CD4-positive, alpha-beta T cell treated with Interleukin-4 for 1 hour (primary cell): ENCODE measurements at places on chromosomes 11 and 22.
A peak's percentile ranks its signal among the peaks of the same experiment; 100 is the strongest.

- no peak for DNase-seq
Observed at GRCh38 chr11:58744988-58745704, 13.4 kb upstream of the GLYAT start.

DNA sequence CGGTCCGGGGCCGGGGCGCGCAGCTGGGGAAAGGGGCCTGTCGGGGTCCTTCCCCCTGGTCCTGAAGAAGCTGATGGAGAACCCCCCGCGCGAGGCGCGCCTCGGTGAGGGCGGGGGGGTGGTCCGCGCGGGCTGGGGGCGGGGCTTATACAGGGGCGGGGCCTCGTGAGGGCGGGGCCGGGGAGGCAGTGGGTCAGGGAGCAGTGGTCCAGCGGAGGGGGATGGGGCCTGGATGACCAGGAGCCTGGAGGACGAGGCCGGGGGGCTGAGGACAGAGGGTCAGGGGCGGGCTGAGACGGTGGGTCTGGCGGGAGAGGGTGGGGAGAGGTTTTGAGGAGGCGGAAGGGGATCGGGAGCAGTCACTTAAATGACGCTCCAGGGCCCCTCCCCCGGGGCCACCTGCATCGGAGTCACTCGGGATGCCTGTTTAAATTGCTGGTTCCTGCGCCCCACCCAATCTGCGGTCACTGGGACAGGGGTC is 396 bp downstream of the TEF start:
- DNase-seq, result peak; percentile 75

- DNase-seq, result no peak
Observed at GRCh38 chr11:119218141-119218878, 12.2 kb downstream of the CBL start.

DNA sequence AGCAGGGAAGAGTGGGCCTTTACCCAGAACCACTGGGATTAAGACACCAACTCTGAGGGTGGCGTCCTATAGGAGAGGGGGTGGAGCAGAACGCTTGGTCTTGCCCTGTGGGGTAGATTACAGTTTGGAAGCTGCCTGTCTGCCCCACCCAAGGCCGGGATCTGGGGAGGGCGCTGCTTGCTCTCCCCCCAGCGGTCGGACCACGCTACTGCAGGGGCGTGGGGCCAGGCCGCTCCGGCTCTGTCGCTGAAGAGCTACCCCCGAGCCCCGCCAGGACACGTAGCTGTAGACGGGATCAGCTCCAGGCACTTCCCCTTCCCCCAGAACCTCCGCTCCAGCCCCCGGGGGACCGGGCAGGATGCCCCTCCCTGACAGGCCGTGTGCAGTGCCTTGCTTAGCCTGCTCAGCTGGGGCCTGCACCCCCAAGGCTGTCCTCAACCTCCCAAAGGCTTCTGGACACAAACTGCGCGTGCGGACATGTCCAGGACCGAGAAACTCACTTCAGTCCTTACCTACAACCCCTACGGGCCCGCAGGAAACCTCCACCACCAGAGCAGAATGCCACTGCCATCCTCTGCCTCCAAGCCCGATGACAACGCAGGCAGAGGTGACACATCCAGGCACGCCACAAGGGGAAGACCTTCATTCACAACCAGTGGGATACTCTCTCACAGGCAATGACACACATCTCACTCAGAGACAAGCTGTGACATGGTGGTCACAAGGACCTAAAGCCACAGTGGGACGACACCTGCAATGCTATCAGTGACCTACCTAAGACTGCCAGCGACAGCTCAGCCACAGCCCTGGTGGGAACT is 3.6 kb downstream of the AHNAK start:
- peak; percentile 78 for DNase-seq

- no peak for DNase-seq
Observed at GRCh38 chr22:37423283-37423682, 4.0 kb downstream of the ELFN2 start.

DNA sequence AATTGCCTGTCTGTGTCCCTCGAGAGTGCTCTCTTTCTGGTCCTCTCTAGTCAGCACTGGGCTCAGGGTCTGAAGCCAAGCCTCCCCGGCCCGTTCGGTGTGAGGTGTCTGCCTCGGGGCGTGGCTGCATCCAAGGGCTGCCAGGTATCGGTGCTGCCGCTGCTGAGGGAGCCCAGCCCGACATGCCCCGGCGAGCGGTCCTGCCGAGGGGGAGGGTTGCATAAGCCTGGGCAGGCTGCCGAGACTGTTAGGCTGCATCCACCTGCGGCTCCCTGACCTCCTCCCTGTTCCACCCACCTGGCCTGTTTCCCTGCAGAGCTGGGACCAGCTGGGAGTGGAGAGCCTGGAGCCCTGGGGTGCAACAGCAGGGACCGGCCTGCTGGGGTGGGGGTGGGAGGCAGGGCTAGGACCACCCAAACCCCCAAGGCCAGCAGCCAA is 6.3 kb downstream of the OVOL1 start:
- DNase-seq, result no peak

GRCh38 chr11:126751242-126751641 is 249.3 kb downstream of the KIRREL3 start:
- no peak for DNase-seq

GRCh38 chr11:61507962-61508861 is at the start of gene LRRC10B:
Gene LRRC10B, plus strand, starts transcription at chr11:61508749. Its CDS starts 250 bp downstream, at chr11:61508999.
- no peak for DNase-seq

- no peak for DNase-seq
Observed at GRCh38 chr11:36803084-36803483, 205.0 kb upstream of the RAG2 start.

GRCh38 chr22:37148031-37148651 is 1.6 kb downstream of the IL2RB start:
- no peak for DNase-seq

GRCh38 chr11:45383224-45383623 is 97.1 kb upstream of the SYT13 start:
- DNase-seq, result peak; percentile 10

- DNase-seq, result no peak
Observed at GRCh38 chr11:44338026-44338425, 28.1 kb upstream of the ALX4 start.

DNA sequence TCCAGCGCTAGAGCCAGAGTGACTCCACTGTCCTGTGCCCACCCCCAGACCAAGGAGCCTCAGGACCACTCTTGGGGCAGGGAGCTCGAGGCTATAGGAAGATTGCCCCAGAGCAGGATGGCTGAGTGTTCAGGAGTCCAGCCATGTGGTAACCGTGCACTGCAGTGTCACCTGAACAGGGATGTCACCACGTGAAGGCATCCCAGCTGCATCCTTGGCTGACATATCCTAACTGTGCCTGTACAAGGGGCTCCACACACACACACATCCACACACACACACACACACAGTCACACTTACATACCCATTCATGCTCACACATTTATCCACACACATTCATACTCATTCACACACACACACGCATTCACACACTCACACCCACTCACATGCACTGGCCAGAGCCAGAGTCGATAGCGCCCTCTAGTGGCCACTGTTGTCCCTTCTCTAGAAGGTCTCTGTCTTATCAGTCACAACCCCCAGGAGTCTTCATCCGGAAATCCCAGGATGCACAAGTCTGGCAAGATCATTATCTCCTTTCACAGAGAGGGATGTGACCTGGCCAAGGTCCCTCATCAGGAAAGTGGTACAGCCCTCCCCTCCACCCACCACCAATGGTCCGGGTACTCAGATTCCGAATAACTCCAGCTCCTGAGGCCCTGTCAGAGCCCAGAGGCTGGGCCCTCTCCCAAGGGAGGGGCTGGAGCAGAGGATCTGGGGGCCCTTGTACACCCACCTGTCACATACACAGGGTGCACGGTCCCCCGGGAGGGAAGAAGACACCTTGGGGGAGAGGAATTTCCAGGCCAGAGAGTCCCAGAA is 55.1 kb downstream of the IGLL5 start:
- peak; percentile 84 for DNase-seq

GRCh38 chr11:130499828-130500227 is 51.4 kb downstream of the ADAMTS15 start:
- no peak for DNase-seq

- no peak for DNase-seq
Observed at GRCh38 chr11:117859488-117860112, 16.9 kb downstream of the FXYD6 start.

GRCh38 chr22:34015642-34016041 is 95.4 kb upstream of the LARGE1 start:
- no peak for DNase-seq

DNA sequence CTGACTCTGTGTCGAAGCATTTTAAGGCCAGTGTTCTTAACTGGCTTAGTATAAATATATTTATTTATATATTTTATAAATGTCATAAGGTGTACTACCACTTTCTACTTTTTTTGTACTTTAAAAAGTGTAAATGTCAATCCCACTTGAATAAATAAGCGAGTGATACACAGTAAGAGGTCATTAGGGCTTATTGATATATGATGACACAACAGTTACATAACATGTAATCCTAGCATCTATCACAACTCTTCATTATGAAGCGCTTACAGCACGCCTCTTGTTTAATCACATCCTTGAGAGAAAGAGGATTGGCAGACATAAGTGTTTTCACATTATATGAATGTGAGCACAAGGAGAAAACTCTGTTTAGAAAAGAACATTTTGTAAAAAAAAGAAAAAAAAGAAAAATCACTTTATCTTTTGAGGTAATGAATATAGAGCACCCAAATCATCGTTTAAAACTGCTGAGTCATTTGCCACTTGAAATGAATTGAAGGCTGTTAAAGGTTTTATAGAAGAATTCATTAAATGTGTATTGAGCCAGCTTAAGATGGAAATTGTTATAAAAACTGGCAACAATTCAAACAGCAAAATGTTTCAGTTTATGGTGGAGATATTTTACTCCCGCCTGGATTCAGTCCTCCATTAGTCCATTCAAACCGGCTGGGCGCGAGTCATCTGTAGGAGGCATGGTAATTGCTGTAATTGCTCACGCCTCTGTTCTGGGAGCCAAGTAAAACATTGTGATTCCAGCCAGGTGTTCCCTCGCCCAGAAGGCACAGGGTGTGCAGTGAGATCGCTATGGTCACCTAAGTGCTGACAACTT is 627.3 kb upstream of the KIRREL3 start:
- DNase-seq, result no peak

- DNase-seq, result no peak
Observed at GRCh38 chr11:121198491-121198890, 94.1 kb upstream of the SC5D start.

DNA sequence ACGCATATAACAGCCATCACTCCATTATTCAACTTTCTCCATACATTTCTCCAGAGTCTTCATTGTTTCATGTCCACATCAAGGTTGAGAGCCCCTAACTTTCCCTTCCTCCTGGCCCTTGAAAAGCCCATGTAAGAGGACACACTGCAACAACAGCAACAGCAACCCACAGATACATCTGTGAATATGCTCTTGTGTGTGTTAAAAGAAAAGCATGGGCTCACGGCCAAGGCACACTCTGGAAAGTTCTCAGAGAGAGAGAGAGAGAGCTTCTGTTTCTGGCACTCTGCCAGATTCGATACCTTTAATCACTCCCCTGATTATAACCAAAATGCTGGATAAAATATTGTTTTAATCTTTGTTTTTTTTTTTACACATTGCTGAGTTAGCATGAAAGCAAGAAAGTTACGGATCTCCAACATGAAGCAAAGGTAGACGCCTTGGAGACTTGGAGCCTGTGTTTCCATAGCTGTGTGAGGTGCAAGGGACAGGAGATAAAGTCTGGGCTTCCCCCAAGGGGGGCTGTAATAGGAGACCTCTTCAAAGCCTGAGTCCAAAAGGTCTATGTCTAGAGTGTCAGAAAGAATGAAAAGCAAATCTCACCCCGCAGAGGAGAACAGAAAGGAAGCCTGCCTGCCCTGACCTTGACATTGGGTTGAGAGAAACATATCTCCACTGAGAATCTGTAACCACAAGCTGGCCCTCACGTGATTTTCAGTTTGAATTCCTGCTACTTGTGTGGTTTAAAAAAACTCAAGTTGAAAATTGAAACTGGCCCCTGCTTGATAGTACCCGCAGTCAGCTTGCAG is 33.7 kb upstream of the MPPED1 start:
- DNase-seq, result no peak

DNA sequence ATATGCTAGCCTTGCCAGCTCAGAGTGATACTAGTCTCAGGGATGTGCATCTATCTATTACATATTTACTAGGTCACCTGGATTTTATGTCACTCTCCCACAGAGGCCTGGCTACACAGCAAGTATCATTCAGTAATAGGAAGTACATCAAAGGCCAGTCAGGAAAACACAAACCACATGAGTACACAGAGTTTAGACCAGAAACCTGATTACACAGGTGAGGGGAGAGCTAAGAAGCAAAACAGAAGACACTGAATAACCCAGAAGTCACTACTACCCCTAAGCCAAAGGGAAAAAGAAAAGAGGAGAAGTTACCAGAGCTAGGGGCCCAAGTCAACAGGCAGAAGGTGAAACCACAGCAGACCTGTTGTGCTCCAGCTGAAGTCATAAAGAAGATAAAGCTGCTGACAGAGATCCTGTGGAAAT is 13.3 kb downstream of the LPXN start:
- no peak for DNase-seq

- no peak for DNase-seq
Observed at GRCh38 chr11:69644071-69644961, 3.4 kb downstream of the CCND1 start.

DNA sequence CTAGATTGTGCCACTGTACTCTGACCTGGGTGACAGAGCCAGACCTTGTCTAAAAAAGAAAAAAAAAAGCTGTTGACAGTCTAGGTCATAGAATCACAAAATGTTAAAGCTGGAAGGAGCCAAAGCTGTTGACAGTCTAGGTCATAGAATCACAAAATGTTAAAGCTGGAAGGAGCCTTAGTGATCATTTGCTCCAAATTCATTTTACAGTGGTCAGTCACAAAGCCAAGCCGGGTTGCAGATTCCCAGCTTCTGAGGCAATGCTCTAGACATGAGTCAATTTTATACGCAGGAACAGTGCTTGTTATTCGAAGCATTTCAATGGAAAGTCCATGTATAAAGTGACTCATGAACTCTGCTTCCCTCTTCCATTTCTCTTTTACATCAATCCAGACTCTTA is 47.4 kb downstream of the SYT13 start:
- DNase-seq, result no peak

DNA sequence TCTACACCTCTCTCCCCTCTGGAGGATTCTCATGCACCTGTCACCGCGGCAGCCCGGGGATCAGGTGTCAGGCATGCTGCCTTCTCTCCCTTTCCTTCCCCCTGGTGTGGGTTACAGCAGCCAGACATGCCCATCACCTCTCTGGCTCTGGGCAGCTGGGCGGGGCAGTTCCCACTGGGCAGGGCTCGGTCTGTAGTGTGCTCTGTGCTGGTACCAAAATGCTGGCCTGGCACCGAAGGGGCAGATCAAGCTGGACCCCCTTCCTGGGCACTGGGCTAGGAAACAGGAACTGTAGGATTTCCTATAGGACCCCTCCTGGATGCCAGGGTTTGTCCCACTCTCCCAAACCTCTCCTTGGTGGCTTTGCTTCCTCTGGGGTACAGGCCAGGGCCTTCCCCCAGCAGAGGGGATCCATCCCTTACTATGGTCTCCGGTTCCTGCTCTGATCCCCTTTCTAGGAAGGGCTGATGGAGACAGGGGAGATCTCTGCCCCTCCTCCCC is 821 bp downstream of the GAL3ST1 start:
- no peak for DNase-seq

DNA sequence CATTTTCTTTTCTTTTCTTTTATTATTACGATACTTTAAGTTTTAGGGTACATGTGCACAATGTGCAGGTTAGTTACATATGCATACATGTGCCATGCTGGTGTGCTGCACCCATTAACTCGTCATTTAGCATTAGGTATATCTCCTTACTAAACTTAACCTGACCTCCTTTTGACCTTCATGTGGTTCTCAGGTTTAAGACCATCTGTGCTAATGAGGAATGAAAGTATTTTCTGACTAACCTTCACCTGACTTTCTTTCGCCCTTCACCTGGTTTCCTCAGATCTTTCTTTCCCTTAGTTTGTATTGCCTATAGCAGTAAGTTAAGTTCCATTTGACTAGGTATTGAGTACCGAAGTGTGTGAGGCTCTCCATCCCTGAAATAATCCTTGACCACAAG is 6.5 kb downstream of the EXPH5 start:
- no peak for DNase-seq
